ENCODE measurements at places on chromosomes 5 and 9. TPM values are rescaled to one million over a fixed set of nuclear protein-coding genes. Genes with fewer than 3 reads are reported as not detected.

DNA sequence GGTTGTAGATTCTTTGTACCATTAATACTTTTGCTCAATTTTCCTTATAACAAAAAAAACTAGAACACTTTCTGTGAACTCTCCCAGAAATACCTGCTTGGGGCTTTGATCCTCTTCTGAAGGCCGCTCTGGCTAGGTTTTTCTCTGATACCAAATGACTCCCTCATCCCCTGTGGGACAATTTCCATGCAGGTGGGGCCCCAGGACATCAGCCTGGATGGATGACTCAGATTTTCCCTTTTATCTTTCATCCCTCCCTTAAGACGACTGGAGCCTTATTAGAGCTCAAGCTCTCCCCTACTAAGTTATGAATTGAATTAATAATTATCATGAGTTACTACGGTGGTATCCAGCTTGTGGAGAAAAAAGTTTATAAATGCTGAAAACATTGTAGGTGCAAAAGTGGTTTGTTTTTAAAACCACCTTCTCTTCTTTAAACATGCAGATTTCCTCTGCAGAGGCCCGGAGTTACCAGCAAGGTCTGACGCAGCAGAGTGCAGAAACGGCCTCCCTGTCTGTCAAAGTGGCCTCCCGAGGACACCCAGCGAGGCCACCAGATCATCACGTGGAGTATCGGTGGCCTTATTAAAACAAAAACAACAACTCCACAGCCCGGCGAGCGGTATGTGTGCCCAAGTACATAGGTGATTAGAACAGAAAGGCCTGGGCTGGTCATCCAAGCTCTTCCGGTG, 50.8 kb upstream of the IRX4 start:
- DNase-seq = no peak

- no peak for DNase-seq
These were observed 125.9 kb downstream of the RGS3 start for GRCh38 chr9:113589407-113589806.

- DNase-seq = no peak
These were observed 30.6 kb downstream of the STX17 start for GRCh38 chr9:99936947-99937587.

Gene SLC34A3
- not detected for total RNA-seq

Gene SOX30
- total RNA-seq = not detected

Data from CD4-positive, alpha-beta T cell (primary cell).